Endothelial cell of coronary artery (primary cell): ENCODE measurements at places on chromosomes 16 and 17. TPM values are rescaled to one million over a fixed set of nuclear protein-coding genes. Genes with fewer than 3 reads are reported as not detected.

The NUBP1 gene
- 18.4 and 25.7 TPM in 2 replicates for total RNA-seq

The ZFPM1 gene
- total RNA-seq: 1.7 and 2.8 TPM in 2 replicates

The CDH11 gene
- 91.9 and 246 TPM in 2 replicates for total RNA-seq

The HSD3B7 gene
- total RNA-seq: 4.1 and 7.4 TPM in 2 replicates

The OR3A1 gene
- not detected in 2 replicates for total RNA-seq

The PRSS33 gene
- not detected in 2 replicates for total RNA-seq

The TUBG2 gene
- total RNA-seq: 3.0 and 4.7 TPM in 2 replicates

The GJD3 gene
- total RNA-seq: 0.18 TPM in 1 of 2 replicates, not detected in the other

The C16orf54 gene
- total RNA-seq: not detected in 2 replicates

The LGALS9B gene
- total RNA-seq: not detected in 2 replicates

The CLDN7 gene
- total RNA-seq: 13.4 and 15.9 TPM in 2 replicates

The RHBDL1 gene
- total RNA-seq: 0.36 and 0.47 TPM in 2 replicates

The VAT1L gene
- total RNA-seq: 3.0 and 10.3 TPM in 2 replicates

The SLC38A10 gene
- total RNA-seq: 54.8 and 64.0 TPM in 2 replicates

The NOD2 gene
- 0.09 and 0.56 TPM in 2 replicates for total RNA-seq

The ADAP2 gene
- total RNA-seq: 0.36 TPM in 1 of 2 replicates, not detected in the other

The ZNF385C gene
- total RNA-seq: not detected in 2 replicates

The CHST5 gene
- total RNA-seq: not detected in 2 replicates

The TCAP gene
- total RNA-seq: 0.18 and 0.28 TPM in 2 replicates

The CRHR1 gene
- not detected in 2 replicates for total RNA-seq

The MAP2K4 gene
- 19.3 and 24.6 TPM in 2 replicates for total RNA-seq

The YWHAE gene
- total RNA-seq: 496 and 498 TPM in 2 replicates

The QRICH2 gene
- 2.9 and 4.1 TPM in 2 replicates for total RNA-seq

The DNAH9 gene
- total RNA-seq: 0.09 TPM in 1 of 2 replicates, not detected in the other

The ATP1B2 gene
- total RNA-seq: not detected in 2 replicates

The MYO19 gene
- total RNA-seq: 47.5 and 58.3 TPM in 2 replicates

The CCL15 gene
- not detected in 2 replicates for total RNA-seq

The SRL gene
- under 0.01 TPM in 2 replicates for total RNA-seq

The HS3ST6 gene
- total RNA-seq: not detected in 2 replicates

The GPR142 gene
- total RNA-seq: not detected in 2 replicates

The UNC13D gene
- total RNA-seq: 3.4 TPM in 2 replicates

The KRT23 gene
- total RNA-seq: not detected in 2 replicates

The RABEP2 gene
- 44.0 and 48.0 TPM in 2 replicates for total RNA-seq

The PTX4 gene
- not detected in 2 replicates for total RNA-seq

The SECTM1 gene
- total RNA-seq: 0.36 and 1.8 TPM in 2 replicates

The TBC1D3I gene
- under 0.01 and 0.38 TPM in 2 replicates for total RNA-seq

The PRR35 gene
- total RNA-seq: not detected in 2 replicates

The KRTAP4-9 gene
- total RNA-seq: not detected in 2 replicates

The CLEC3A gene
- total RNA-seq: not detected in 2 replicates

The CES5A gene
- total RNA-seq: not detected in 2 replicates

The MRPS23 gene
- 42.4 and 56.4 TPM in 2 replicates for total RNA-seq

The KRT16 gene
- 0.09 TPM in 1 of 2 replicates, not detected in the other for total RNA-seq

The GAS2L2 gene
- total RNA-seq: under 0.01 TPM in 1 of 2 replicates, not detected in the other

The ADAMTS18 gene
- 6.6 and 19.3 TPM in 2 replicates for total RNA-seq

The KRTAP1-5 gene
- not detected in 2 replicates for total RNA-seq

The SCGB1C2 gene
- total RNA-seq: not detected in 2 replicates

The TMC8 gene
- 0.09 TPM in 2 replicates for total RNA-seq

The KRT14 gene
- 0.19 TPM in 1 of 2 replicates, not detected in the other for total RNA-seq

The CD300LB gene
- not detected in 2 replicates for total RNA-seq

The RAB11FIP4 gene
- under 0.01 and 0.09 TPM in 2 replicates for total RNA-seq

The CBFA2T3 gene
- not detected in 2 replicates for total RNA-seq
